Stimulated activated CD8-positive, alpha-beta memory T cell treated with anti-CD3 and anti-CD28 coated beads, Interleukin-4, amount 100 ng/mL, for 1 hour (primary cell): ENCODE measurements at places on chromosomes 7 and 10.

DNA sequence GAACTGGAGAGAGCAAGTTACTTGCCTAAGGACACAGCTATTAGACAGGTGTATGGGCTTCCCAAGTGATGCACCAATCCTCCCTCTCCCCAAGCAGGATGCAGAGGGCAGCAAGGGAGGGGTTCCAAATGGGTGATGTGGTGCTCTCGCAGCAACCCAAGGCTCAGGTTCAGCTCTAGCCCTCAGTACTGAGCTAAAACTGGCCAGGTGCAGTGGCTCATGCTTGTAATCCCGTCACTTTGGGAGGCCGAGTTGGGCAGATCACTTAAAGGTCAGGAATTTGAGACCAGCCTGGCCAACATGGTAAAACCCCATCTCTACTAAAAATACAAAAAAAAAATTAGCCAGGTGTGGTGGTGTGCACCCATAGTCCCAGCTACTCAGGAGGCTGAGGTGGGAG is 40.7 kb downstream of the GPRIN2 start:
- no peak for DNase-seq

GRCh38 chr7:133934977-133935330 is 192.2 kb upstream of the LRGUK start:
- DNase-seq = no peak

GRCh38 chr7:22001345-22002004 is 55.8 kb upstream of the CDCA7L start:
- no peak for DNase-seq

- DNase-seq = no peak
Measured at GRCh38 chr10:86688398-86688921, 20.1 kb downstream of the LDB3 start.

- no peak for DNase-seq
Measured at GRCh38 chr7:143477501-143478150, at the start of gene TAS2R41. Gene TAS2R41, plus strand, starts transcription at chr7:143477873. Its CDS starts 0 bp downstream, at chr7:143477873.

DNA sequence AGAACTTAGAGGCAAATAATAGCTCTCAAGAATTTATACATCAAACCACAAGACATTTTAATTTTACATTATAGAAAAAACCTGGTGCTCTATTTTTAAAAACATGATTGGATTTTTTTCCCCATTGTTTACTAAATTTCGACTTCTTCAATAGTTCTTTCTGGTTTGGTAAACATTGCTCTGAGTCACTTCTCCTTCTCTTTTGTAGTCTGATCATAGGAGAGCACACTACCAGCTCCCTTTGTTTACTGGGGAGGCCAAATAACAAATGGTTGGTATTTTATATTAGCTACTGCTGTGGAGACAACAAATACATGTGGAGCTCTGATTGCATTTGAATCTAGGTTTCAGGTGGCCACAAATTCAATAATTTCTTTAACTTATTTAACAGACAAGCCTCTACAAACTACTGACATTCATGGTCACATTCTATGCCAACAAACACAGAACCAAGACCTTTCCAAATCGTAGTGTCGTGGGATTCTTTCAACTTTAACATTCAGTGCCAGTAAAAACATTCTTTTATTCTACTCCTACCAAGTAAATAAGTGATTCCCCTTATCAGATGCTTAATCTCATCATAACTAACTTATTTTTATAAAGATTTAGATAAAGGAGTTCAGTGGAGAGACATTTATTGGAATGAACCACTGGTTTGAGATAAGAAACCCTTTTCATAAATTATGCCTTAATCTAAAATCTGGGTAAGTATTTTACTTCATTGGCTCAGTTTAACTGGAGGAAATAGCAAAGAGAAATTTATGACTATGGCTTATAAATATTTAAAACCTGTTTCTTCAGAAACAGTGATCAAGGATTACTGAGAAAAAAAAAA is 17.7 kb upstream of the FXYD4 start:
- no peak for DNase-seq

DNA sequence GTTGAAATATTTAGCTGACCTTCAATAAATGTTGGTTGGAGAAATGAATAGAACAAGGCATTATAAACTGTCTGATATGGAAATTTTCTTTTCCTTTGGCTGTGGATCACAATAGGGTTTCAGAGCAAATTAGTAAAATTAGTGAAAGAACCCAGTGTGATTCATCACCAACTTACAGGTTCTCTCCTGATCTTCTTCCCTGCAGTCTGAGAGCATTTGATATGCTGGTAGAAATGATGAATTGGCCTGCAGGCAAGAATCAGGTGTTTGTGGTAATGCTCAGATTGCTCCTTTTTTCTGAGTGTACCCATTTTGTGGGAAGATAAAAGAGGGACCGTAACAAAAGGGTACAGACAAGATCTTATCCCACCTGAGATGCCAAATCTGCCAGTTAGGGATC is 51.9 kb downstream of the BTAF1 start:
- DNase-seq = no peak

DNA sequence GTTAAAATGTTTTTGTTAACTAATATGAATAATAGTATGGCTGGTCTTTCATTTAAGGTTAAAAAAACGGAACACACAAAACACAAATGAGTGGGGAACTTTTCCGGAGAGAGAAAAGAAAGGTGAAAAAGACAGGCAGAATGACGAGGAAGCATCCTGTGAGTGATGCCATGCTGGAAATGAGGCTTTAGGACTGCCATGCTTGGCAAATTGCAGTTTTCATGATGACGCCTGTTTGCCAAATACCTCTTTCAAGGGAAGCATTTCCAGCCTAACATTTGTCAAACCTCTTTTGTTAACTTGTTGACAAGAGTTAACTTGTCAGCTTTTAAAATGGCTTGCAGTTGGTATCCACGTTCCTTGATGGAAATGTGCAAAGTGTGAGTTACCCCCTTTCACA is 127.5 kb downstream of the RSU1 start:
- DNase-seq = no peak

DNA sequence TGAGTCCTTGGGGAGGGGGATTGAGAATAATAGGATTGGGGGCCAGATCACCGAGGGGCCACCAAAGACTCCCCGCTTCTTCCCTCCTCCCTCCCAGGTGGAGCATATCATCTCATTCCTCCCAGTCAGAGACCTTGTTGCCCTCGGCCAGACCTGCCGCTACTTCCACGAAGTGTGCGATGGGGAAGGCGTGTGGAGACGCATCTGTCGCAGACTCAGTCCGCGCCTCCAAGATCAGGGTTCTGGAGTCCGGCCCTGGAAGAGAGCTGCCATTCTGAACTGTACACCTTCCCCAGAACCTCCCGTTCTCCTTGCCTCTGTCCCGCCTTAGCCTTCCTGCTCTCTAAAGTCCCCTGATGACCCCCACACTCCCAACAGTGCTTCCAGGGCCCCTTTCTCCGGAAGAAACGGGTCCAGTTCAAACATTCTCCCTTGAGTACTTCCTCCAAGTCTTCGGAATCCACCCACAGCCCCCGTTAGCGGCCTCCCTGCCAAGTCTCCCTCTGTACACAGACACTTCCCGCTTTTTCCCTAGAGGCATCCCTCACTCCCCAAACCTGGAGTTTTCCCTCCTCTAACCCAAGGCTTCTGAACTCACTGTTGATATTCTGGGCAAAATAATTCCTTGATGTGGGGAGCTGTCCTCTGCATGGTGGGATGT is 4.1 kb downstream of the FBXO24 start:
- no peak for DNase-seq

GRCh38 chr7:48380921-48381320 is 209.7 kb downstream of the ABCA13 start:
- DNase-seq = no peak

GRCh38 chr10:116849248-116850057 is at the start of gene ENO4:
Gene ENO4, plus strand, starts transcription at chr10:116849499. Its CDS starts 68 bp downstream, at chr10:116849567.
- no peak for DNase-seq

GRCh38 chr10:68804692-68805091 is 22.6 kb upstream of the STOX1 start:
- no peak for DNase-seq

DNA sequence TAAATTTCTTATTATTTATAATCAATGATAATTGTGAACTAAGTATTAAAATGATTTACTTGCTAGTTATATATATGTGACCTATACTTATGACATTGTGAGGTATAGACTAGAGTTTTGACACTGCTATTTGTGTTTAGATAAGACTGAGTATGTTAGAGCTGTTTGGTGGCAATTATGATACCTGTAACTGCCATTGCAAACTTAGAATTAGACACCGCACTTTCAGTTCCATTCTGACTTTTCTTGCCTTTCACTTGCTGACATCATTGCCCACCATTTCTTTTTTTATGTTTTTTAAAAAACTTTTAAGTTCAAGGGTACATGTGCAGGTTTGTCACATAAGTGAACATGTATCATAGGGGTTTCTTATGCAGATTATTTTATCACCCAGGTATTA is 214.5 kb downstream of the MBL2 start:
- DNase-seq = no peak

DNA sequence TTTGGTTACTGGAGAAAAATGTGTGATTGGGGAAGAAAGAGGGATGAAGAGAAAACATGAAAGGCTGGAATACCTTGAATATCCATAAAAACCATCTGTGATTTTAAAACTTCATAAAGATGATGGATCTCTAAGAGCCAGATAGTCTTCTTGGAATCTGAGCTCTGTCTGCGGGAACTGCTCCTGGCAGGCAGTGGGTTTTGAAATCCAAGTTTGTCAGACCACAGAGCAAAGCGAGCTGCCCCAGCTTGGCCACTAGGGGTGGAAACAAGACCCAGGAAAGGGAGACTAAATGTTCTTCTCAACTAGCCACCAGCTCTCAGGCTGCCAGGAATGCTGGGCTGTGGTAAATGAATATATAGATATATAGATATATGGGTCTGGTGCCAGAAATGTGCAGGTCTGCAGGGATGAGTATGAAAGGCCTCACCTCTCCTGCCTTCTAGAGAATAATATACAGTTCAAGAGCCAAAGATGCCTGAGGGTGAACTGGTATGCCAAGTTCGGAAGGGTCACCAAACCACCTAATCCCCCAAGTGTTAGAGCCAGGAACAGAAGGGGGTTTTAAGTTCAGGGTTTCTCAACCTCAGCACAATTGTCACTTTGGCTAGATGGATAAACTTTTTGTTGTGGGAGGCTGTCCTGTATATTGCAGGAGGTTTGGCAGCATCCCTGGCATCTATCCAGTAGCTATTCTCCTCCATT is 208.8 kb downstream of the KCNMA1 start:
- DNase-seq = no peak

- DNase-seq = no peak
Measured at GRCh38 chr10:79608505-79609375, 2.0 kb upstream of the SFTPA1 start.

GRCh38 chr10:132363921-132364593 is 32.1 kb downstream of the LRRC27 start:
- DNase-seq = no peak

- DNase-seq = no peak
Measured at GRCh38 chr7:130853503-130854279, 119.7 kb upstream of the KLF14 start.

- DNase-seq = no peak
Measured at GRCh38 chr7:37738321-37738720, 54.8 kb downstream of the GPR141 start.

- DNase-seq = no peak
Measured at GRCh38 chr7:1361016-1361755, 98.1 kb downstream of the MICALL2 start.

DNA sequence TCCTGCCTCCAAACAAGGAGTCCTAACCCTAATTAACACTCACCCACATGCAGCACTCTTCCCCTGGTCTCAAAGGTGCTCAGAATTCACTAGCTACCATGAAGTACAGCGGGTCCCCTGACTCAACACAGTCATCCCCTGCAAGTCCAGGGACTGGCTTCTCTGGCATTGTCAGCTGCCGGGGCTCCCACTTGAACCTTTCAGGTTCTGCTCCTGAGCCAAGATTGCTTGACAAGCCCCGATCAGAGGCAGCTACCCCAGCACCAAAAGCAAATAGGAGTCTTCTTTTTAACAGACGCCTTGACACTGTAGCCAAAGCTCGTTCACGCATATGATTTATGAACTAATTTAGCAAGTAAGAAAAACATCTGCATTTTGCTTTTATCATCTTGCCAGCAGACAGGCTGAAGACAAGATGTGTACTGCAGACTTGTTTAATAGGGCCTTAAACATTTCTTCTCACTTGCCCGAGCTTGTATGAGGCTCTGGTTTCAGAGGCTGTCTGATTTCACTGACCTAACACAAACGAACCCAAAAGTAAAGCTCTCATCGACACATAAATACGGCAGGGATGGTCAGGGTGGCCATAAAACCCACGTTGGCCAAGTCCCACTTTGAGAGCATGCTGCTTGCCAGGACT is 67.6 kb upstream of the ADAM12 start:
- DNase-seq = no peak

DNA sequence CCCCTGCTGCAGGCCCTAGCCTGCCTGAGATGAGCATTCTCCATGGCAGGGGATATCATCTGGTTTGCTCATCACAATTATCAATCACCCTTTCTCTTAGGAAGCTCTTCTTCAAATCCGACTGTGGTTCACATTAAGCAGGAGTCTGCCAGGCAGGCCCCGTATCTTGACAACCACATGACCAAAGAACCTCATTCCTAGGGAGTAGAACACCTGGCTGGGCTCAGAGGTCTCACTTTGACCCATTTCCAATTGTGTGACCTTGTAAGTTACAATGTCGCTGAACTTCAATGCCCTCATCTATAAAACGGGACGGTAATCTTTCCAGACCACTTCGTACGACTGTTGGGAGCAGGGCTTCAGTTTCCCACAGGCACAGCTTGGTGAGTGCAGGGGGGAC is 156.4 kb upstream of the PCBD1 start:
- DNase-seq = no peak
